ENCODE measurements at places on chromosomes 5 and 9.

- peak; percentile 89 for DNase-seq
Observed at GRCh38 chr5:181260720-181261319, at the start of gene TRIM52. TSS of gene TRIM52 (minus strand) at chr5:181261143. CDS start at chr5:181260813, 330 bp downstream.

DNA sequence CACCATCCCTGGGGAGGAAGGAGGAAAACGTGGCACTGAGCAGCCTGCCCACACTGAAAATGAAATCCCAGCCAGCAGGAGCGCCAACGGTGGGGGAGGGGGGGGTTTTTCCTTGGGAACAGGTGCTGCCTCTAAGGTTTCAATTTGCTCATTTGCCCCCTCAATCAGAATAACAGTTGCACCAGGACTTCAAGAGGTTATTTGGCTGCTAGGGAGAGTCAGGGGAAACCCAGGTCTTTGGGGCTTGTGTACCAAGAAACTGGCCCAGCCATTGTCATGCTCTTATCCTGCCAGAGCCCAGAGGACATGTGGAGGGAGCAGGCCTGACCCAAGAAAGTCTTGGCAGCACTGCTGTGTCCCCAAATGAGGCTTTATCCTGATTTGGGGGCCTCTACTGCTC is 66.5 kb downstream of the NDFIP1 start:
- DNase-seq, result no peak

DNA sequence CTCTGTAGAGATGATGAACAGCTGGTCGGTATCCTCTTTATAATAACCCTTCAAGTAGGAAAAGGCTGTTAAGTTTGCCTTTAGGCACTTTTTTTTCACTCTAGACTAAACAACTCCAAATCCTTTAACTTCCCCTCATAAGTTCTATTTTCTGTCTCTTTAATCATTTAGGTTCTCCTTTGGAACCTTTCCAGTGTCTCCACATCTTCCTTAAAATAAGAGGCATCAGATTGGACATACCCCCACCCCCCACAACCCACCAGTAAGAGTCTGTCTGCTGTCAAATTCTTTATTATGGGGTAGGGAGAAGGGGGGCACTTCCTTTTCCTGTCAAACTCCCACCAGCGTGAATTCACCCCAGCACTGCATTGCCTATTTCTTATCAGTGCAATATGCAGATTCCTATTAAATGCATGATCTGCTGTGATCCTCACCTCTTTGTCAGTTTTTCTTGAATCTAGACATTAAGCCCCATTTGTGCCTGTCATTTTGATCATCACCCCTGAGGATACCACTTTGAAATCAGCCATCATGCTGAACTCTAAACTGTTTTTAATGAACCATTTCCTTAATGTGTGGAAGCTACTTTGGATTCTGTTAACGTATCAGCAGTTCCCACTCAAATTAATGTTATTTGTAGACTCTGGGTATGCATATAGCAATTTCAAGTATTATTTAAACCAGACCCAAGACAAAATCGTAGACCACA is 212.2 kb downstream of the PDZD2 start:
- no peak for DNase-seq

DNA sequence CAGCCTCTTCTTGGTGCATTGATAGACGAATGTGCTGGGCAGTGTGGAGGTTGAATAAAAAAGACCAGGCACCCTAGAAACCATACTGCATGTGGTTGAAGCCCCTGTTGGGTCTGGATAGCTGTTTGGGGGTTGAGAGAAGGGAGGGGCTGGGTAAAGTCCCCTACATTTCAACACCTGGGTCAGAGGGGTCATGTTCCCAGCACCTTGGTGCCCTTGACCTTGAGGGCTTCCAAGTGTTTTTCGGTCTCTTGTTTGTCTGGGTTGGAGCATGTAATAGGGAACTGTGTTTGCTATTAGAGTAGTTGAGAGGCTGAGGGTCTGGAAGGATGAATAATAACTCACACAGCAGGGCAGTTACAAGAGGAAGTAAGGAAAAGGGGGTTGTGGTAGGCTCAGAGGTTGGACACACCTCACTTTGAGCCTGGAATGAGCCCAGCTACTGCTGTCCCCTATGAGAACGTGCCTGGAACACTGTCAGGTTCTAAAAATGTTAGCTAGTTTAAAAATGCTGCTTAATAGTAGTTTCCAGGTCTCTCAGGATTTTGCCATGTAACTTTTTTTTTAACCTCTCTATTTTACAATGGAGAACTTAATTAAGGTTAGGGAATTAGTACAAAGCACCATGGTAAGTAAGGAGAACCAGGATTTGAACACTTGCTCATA is 155.2 kb upstream of the SPRY4 start:
- no peak for DNase-seq

GRCh38 chr5:127206320-127207113 is 84.1 kb upstream of the MEGF10 start:
- DNase-seq, result no peak

DNA sequence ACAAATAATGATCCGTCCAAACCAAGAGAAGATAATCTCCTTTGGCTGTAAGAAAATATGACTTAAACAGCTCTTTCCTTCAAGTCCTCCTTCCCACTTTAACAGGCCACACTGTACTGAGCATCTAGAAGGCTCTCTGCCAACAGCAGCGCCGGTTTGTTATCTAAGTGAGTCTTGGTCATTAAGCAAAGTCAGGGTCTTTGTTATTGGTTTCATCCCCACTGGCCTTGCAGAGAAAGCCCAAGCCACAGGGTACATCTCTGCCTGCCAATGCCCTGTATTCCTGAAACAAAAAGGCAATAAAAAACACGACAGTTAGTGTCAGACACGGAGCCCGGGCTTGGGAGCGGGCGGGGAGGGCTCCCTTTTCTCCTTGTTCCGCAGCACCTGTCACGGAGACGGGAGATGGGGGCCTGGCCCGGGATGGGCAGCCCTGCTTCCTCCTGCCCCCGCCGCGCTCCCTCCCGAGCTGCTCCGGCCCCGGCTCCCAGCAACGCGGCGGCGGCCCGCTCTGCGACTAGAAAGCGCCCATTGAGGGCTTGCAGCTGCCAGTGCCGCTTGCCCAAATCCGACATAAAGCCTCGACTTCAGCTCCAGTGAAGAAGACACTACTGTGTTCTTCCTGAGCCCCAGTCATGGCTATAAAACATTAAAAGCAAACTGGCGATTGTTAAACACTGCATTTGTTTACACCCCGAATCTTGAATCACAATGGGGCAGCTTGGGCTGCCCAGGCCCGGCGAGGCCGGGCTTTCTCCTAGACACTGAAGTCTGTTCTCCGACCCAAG is 28.1 kb upstream of the PIK3R1 start:
- no peak for DNase-seq

GRCh38 chr9:94805585-94805984 is 79.1 kb downstream of the AOPEP start:
- no peak for DNase-seq

GRCh38 chr5:96680759-96681470 is 18.7 kb downstream of the CAST start:
- no peak for DNase-seq

- no peak for DNase-seq
Observed at GRCh38 chr5:95605786-95606185, 14.1 kb upstream of the GPR150 start.

GRCh38 chr5:66454186-66455078 is 141.8 kb upstream of the MAST4 start:
- DNase-seq, result no peak

GRCh38 chr9:121727295-121728020 is 76.0 kb downstream of the DAB2IP start:
- no peak for DNase-seq

GRCh38 chr9:82797534-82797933 is 265.4 kb downstream of the RASEF start:
- DNase-seq, result no peak
